Activated effector memory CD4-positive, alpha-beta T cell treated with Interleukin-2 at 50 U/mL for 16 hours (primary cell): ENCODE measurements at places on chromosomes 11 and 22.

GRCh38 chr11:73087730-73088129 is 54.4 kb downstream of the FCHSD2 start:
- no peak for DNase-seq

- DNase-seq: no peak
Observed at GRCh38 chr11:27718863-27719545, 18.7 kb upstream of the BDNF start.

- no peak for DNase-seq
Observed at GRCh38 chr11:46722566-46723358, 3.7 kb downstream of the F2 start.

GRCh38 chr11:20011307-20011951 is 148.8 kb downstream of the DBX1 start:
- no peak for DNase-seq

- DNase-seq: no peak
Observed at GRCh38 chr22:24492391-24492790, 2.7 kb upstream of the UPB1 start.
